MV-4-11 (cell line): ENCODE measurements at places on chromosomes 11 and 22.
A peak's percentile ranks its signal among the peaks of the same experiment; 100 is the strongest.

DNA sequence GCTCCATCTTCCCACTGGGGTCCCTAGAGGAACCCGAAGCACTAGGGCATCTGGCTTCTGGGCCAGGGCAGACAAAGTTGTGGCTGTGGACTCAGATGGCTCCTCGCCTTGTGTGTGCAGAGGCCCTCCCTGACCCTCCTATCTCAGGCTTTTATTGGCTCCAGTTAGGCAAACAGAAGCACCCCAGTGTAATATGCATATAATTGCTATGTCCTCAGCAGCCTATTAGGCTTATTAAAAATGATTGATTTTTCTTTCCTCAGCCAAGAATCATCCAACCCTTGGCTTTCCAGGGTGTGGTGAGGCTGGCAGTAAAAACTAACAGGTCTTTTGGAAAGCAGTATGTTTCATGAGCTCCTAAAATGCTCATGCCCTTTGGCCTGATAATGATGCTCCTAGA is 22.3 kb downstream of the UPB1 start:
- no peak for DNase-seq

DNA sequence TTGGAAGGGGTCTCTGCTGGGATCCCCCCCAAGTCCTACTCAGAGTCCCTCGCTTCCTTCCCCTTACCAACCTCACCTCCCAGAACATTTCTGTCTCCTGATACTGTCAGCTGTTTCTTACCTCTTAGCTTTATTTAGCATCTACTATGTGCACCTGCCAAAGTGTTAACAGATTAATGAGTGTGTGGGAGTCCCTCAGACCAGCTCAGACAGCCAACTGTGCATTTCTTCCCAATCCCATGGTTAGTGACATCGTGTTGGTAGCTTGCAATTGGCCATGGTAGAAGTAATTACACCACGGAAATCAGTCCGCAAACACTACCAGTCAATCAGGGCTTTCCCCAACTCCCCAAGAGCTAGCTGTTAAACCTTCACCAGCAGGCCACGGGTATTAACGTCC is 150.6 kb downstream of the DSCAML1 start:
- DNase-seq = no peak

- no peak for DNase-seq
Measured at GRCh38 chr11:1761110-1761856, 2.4 kb downstream of the CTSD start.

DNA sequence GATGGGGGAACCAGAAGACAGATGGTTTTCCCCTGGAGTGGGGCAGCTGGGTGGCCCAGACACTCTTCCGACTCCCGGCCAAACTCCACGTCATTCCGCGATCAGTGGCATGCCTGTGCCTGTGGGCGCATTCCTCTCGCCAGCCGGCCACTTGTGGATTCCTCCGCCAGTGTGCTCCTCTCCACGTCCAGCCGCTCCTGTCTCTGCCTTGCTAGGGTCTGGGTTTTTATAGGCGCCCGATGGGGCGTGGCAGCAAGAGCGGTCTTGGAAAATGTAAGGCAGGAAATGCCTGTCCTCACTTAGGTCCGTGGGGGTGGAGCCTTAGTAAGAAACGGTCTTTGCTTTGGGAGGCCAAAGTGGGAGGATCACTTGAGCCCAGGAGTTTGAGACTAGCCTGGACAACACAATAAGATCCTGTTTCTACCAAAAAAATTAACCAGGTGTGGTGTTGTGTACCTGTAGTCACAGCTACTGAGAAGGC is 81.6 kb upstream of the SEPTIN5 start:
- no peak for DNase-seq

- DNase-seq = no peak
Measured at GRCh38 chr11:64923151-64923661, 1.3 kb upstream of the PPP2R5B start.

DNA sequence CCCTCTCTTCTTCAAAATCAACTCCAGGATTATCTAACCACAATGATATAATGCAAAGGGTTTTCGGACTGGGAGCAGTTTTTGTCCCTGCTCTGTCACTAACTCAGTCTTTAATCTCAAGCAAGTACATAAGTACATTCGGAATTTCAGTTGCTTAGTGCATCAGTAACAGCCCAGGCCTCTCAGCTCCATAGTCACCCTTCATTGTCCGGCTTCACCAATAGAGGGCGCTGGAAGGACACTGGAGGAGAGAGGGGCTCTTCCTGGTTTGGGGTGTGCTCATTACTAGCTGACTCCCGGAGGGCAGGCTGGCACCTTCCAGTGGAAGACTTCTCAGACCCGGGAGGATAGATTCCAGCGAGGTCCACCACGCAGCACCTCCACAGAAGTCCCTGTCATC is 90.4 kb upstream of the PDGFD start:
- peak; percentile 47 for DNase-seq

GRCh38 chr11:14417186-14417585 is 58.2 kb upstream of the RRAS2 start:
- DNase-seq = no peak

DNA sequence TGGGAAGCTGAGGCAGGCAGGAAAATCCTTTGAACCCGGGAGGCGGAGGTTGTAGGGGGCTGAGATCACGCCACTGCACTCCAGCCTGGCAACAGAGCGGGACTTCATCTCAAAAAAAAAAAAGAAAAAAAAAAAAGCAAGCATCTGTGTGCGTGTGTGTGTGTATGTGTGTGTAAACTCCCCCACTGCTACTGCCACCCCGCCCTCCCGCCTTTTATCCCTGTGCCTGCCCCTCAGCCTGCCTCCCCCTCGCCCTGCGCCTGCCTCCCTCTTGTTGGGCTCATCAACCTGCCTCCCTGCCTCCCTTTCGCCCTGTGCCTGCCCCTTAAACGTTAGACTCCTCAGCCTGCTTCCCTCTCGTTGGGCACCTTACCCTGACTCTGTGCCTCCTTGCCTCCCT is 18.0 kb downstream of the TMEM258 start:
- no peak for DNase-seq

- DNase-seq = no peak
Measured at GRCh38 chr11:46845440-46845739, 690 bp downstream of the CKAP5 start.

- DNase-seq = no peak
Measured at GRCh38 chr11:91664521-91664920, 560.1 kb upstream of the FAT3 start.

DNA sequence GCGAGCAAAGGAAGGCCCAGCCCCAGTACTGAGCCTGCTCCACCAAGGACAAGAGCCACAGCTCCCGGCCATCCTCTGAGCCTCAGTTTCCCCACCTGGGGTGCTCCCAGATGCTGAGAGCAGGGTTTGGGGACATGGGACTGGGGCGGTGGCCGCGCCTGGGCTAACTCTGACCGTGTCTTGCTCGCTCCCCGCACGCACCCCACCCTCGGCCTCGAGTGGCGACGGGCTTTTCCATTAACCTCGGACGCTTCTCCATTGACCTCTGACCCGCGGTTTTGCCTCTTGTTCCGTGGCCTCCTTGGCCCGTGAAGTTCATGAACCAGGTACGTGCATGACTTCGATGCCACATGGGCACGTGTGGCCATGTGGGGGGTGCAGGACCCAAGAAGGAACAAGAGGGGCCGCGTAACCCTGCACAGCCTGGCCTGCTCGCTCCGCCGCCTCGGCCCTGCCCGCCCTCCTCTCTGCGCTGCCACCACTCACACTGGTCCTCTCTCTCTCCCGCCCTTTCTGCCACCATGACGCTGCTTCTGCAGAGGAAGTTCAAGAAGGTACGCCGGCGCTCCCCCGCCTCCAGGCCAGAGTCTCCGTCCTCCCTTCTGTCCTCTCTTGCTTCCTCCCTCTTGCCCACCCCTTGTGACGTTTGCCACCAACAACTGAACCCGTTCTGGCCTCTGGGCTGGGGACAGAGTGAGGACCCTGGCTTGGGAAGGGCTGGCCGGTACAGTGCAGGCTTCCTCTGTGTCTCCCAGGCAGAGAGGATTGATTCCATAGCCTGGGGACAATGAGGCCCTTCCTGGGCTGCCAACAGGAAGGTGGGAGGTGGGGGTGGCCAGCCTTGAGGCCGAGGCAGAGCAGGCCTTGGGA is 6.9 kb downstream of the TNNT3 start:
- DNase-seq = no peak

GRCh38 chr11:13283636-13284035 is 6.0 kb downstream of the BMAL1 start:
- DNase-seq = no peak

GRCh38 chr11:73149105-73149504 is 7.0 kb upstream of the FCHSD2 start:
- DNase-seq = no peak

DNA sequence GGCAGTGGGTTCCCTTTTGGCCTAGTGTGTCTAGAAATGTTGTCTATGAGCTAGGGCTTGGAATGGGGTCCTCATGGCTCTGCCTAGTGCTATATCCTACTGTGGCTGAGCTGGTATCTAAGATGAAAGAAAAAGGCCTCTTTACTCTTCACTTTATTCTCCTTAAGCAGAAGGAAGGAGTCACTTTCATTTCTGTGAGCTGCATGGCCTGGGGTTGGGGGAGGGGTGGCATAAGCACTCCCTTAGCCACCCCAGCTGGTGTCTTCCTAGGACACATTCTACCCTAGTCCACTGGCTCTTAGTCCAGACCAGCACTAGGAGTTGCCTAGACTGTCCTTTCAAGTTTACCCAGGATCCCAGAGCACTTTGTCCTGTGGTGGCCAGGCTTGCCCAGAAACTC is 1148.9 kb upstream of the CNTN5 start:
- DNase-seq = no peak

GRCh38 chr11:59138643-59139042 is 4.0 kb upstream of the FAM111A start:
- DNase-seq = no peak

DNA sequence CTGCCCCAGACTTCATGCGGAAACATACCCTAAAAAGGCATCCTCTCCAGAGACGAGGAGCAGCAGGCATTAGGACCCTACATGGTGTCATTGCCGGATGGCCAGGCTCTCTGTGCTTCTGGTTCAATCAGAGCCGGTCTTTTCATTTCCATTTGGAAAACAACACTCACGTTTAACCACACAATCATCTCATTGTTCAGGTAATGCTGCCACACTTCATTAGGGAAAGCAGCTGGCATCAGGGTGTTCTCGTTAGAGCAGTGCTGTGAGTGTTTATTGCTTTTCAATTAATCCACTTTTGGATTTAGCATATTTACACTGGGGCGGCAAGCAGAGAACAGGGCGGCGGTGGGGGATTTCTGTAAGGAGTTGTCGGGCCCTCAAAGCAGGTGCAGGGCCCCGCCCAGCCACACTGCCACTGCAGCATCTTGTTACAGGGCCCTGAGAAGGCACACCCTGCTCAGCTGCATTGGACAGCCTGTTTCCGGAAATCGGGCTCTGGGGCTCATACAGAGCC is 338.6 kb downstream of the SHANK2 start:
- DNase-seq = no peak

DNA sequence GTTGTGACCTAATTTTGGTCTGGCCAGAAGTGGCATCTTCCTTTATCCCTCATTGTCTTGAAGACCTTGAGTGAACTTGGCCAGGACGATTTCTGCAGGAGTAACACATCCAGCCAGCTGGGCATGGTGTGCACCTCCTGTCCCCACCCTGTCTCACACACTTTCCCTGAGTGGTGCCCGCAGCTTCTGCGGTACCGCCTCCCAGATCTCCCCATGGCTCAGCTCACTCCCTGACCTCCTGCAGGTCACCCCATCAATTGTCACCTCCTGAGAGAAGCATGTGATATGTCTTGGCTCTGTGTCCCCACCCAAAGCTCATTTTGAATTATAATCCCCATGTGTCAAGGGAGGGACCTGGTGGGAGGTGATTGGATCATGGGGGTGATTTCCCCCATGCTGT is 50.2 kb upstream of the TP53I11 start:
- DNase-seq = no peak

GRCh38 chr11:71222318-71223080 is 29.9 kb downstream of the SHANK2 start:
- no peak for DNase-seq

DNA sequence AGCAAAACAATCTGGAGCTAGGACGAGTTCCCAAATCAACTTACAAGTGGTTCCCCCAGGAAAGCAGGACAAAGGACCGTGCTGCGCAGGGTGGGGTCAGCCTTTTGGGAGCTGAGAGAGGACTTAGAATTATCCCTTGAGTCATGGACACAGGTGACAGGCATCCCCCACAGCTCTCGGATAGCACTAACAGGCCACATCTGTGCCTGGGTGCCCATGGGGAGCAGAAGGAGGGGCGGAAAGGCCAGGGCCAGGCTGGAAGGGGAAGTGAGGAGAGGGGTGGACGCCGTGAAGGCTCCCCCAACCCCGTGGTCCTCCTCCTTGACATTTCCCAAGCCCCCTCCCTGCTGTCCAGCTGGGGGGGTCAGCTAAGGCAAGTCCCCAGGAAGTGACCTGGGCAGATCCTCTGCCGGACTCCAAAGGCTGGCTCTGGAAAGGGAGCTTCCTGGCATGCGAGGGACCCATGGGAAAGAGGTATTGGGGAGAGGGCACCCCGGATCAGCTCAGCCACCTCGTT is 31.6 kb upstream of the A4GALT start:
- DNase-seq = no peak

DNA sequence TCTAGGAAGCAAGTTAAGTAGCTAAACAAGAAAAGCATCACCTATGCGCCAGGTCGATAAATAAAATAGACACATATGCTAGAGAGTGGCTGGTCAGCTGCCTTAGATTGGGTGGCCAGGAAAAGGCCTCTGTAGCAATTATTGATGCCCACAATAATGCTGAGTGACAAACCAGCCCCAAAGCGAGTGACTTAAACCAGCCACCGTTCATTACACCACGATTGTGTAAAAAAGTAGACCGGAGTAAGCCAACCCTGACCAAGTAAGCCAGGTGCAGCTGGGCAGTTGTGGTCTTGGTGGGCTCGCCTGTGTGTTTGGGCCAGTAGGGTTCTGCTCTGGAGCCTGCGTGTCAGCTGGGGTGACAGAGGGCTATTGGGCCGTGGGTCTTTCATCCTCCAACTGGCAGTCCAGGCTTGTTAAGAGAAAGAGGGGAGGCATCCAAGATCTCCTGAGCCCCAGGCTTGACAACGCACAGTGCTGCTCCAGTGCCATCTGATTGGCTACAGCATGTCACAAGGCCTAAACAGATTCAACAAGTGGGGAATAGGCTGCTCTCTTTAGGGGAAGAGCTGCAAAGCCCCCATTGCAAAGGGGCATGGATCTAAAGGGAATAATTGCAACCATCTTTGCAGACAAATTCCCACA is 100.4 kb upstream of the PARVA start:
- no peak for DNase-seq

DNA sequence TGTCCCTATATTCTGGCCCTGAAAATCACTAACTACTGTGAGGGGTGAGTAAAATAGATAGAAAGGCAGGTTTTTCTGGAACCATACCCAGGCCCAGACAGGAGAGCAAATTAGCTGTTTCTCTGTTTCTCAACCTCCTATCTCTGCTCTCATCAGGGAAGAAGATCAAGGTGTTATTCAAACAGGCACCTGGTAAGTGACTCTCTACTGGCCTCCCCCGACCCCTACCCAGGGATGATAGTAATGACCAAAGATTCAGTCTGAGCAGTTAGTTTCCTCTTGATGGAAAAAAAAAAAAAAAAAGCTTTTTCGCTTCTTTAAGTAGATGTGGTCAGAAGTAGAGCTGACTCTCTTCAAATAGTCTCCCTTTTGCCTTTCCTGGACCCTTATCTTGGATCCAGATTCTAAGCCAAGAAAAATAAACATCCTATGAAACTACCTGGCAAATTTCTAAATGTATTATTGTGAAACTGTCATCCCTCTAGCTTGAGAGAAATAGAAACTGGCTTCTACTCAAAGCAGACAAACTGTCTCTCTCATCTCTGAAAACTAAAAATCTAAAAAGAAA is 9.9 kb downstream of the LRRC4C start:
- DNase-seq = no peak

- DNase-seq = peak; percentile 97
Measured at GRCh38 chr11:94558468-94558867, 8.7 kb upstream of the PIWIL4 start.

- no peak for DNase-seq
Measured at GRCh38 chr11:106840947-106841346, 177.3 kb downstream of the GUCY1A2 start.
